Right lung (tissue), 10 donors: ENCODE measurements at places on chromosomes 5 and 9. TPM values are rescaled to one million over a fixed set of nuclear protein-coding genes. Genes with fewer than 3 reads are reported as not detected.

Gene BTNL8
- polyA plus RNA-seq, result 1.1 TPM

Gene TMOD1
- 1.6 TPM for polyA plus RNA-seq

Gene VAV2
- polyA plus RNA-seq, result 30.8 TPM

Gene PKN3
- polyA plus RNA-seq, result 13.3 TPM

Gene ZNF608
- polyA plus RNA-seq, result 67.9 TPM

Gene SPINK5
- 0.50 TPM for polyA plus RNA-seq

Gene ZNF354C
- 16.6 TPM for polyA plus RNA-seq

Gene ENHO
- polyA plus RNA-seq, result 1.3 TPM

Gene ASB6
- polyA plus RNA-seq, result 16.2 TPM

Gene SPINK13
- 1.2 TPM for polyA plus RNA-seq

Gene PTGES
- 5.5 TPM for polyA plus RNA-seq

DNA sequence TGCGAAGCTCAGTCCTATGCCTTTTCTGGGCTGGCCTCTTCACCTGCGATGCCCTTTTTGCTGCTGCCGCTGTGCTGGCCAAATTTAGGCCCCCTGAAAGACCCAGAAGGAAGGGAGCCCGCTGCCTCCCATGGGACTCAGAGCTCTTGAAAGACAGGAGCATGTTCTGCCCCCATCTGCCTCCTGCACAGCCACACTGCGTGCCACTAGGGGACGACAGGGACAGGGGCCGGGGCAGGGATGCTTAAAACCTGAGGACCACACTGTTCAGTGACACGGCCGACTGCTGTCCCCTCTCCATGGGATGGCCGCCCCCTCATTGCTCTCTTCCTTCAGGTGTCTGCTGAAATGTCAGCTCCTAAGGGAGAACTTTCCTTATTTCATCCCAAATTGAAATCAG, 132.4 kb downstream of the ADAMTS2 start:
- DNase-seq, result no peak

- DNase-seq, result no peak
Measured at GRCh38 chr9:32161209-32161608, 223.2 kb upstream of the ACO1 start.

DNA sequence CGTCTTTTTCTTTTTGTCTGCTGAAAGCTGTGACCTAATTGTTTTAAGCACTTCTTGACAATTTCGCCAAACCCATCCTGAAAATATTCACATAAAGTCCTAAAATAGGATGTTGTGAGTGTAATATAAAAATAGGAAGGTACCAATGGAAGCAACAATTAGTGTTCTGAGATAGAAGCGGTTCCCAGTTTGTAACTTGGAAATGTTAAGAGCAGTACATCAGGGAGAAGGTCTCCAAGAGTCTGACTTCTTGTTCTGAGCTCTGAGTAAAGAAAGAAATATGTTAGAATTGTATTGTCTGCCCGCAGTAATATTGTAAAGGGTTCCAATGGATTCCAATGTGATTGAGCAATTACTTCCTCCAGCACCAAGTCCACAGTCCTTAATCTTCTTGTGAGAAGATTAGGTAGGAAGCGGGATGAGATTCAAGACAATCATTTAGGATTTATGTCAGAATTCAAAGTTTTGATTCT, 3.9 kb downstream of the VCAN start:
- no peak for DNase-seq

DNA sequence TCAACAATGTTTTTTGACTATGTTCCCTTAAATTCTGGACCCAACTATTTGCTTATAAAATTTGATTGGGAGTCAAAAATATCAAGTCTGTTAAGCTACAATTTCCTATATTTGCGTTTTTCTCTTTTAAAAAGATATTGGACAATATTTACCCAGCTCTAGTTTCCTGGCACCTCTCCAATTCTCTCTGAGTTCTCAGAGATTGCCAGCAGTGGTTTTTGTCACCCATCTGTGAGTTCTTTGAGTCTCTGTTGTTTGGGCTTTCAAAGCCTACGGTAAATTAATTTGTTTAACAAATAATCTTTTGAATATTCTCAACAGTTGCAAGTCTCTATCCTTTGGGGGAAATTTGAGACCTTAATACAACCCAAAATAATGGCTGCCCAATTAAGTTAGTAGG, 174.2 kb upstream of the PUM3 start:
- no peak for DNase-seq

- no peak for DNase-seq
Measured at GRCh38 chr5:63293317-63293716, 668.9 kb downstream of the HTR1A start.

DNA sequence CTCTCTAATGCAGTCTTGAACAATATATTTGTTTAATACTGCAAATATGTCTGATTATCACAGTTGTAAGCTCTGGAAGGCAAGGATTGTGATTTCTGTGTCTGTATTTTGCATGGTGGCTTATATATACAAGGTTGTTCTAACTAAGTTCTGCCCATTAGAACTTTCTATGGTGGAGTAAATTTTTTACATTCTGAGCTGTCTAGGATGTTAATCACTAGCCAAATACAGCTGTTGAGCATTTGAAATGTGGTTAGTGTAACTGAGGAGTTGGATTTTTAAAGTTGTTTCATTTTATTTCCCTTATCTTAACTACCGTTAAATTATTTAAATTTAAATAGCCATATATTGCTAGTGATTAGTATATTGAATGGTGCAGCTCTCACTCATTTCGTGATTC, 64.3 kb upstream of the DMRTA1 start:
- no peak for DNase-seq

- no peak for DNase-seq
Measured at GRCh38 chr5:102845041-102845440, 89.9 kb downstream of the PAM start.

DNA sequence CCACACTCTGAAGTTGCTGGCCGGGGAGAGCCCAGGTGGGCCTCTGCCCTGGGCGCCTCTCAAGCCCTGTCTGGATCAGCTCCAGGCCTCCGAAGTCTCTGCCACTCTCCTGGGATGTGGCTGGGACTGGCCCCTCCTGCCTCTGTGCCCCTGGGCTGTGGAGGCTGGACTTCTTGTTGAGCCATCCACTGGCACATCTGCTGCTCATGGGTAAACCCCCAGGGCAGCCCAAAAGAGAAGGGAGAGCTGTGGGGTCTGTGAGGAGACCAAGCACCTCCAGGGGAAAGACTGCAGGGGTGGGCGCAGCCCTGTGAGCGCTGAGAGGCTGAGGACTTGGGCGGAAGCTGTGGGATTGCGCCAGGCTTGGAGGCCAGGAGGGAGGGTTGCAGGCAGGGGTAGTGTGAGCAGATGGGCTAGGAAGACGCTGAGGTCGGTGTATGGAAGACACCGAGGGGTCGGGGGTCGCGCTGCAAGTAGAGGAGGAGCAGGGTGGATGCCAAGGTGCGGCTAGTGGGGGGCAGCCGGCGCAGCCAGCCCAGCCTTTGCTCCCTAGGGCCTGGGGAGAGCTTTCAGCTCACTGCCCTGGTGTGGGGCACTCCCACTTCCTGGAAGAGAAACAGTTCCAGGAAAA, 118.1 kb downstream of the WNK2 start:
- DNase-seq, result no peak

GRCh38 chr5:58486290-58486689, 4.9 kb upstream of the GAPT start:
- no peak for DNase-seq

DNA sequence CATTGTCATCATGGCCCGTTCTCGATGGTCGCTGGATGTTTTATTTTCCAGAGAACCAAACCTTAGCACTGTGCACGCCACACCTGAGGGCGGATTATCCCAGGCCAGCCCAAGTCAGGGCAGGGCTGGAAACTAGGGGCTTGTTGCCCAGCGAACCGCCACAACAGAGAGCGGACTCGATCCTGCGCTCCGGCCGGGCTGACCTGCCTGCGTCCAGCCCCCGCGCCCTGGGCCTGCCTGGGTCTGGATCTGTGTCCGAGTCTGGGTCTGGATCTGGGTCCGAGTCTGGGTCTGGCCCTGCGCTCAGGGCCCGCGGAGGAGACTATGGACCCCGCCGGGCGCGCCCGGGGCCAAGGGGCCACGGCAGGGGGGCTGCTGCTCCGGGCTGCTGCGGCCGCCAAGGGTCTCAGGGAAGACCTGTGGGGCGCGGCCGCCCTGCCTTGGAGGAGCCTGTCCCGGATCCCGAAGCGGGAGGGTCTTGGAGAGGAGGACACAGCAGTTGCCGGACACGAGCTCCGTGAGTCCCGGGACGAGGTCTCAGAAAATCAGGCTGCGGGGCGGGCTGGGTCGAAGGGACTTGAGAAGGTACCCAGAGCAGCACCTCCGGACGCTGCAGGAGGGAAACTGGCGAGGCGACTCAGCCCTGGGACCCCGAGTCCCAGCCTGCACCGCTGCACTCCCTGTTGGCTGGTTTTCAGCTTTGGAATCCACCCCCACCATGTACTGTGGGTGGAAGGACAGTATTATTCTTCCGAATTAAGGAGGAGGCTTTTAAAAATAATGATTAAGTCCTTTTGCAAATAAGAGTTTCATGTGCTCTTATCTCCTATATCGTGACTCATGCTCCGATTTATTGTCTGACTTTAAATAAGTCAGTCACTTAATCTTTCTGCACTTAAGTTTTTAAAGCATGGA, at the start of gene ANKDD1B:
ANKDD1B (plus strand) TSS at position 143 of the 915 bp plus-strand sequence; CDS start at position 325, 182 bp downstream.
- DNase-seq, result no peak

GRCh38 chr9:124735121-124735520, 36.0 kb downstream of the NR6A1 start:
- DNase-seq, result no peak

- DNase-seq, result no peak
Measured at GRCh38 chr9:94869415-94869843, 142.9 kb downstream of the AOPEP start.

DNA sequence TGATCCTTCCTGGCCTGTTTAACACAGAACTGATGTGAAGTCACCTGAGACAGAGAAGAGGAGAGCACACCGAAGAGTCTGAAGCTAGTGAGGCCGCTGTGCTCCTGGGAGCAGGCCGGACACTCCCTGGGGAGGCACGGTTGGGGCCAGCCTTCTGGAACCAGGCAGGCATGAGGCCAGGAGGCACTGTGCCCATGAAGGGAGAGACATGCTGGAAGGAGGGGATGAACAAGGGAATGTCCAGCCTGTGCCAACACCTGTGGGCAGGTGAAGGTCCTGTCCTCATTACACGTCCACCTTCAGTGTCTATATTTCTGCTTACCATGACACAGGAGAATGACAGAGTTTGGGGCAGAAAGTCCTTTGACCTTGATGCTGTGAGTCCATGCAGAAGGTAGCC, 183.8 kb upstream of the S1PR3 start:
- no peak for DNase-seq

- no peak for DNase-seq
Measured at GRCh38 chr9:71690063-71690688, 78.1 kb downstream of the CEMIP2 start.

DNA sequence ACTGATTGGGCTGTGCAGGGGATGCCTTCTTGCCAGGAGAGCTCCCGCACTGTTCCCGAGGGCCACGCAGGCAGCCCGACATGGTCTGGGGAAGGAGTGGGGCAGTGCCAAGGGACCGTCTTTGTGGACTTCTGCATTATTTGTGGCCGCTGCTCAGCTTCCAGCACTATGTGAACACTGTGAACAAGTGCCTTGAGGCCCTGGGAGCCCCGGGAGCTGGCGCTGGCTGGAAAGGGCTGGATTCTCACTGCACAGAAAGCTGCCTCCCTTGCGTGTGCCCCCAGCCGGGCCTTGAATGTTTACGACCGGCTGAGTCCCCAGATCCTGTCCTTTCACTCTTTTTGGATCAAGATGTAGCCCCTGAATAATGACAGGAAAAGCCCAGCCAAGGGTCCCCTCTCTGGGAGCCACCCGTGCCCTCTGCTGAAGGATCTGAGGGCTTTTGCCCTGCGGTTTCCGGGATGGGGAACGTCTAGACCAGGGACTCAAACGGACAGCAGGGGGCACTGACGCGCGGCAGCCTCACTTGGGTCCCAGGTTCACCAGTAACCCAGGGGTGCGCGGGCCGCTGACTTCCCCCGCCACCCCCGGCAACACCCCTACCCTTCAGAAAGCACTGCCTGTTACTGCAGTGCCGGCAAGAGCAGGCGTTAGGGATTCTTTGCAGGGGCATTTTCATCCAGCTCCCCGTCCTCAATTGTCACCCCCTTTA, 98.9 kb upstream of the FCN2 start:
- no peak for DNase-seq

- no peak for DNase-seq
Measured at GRCh38 chr5:173659423-173659822, 43.0 kb upstream of the BOD1 start.

- DNase-seq, result no peak
Measured at GRCh38 chr9:92010705-92011536, 60.9 kb upstream of the ROR2 start.

GRCh38 chr9:7300484-7300883, 499.1 kb downstream of the DMAC1 start:
- DNase-seq, result no peak

DNA sequence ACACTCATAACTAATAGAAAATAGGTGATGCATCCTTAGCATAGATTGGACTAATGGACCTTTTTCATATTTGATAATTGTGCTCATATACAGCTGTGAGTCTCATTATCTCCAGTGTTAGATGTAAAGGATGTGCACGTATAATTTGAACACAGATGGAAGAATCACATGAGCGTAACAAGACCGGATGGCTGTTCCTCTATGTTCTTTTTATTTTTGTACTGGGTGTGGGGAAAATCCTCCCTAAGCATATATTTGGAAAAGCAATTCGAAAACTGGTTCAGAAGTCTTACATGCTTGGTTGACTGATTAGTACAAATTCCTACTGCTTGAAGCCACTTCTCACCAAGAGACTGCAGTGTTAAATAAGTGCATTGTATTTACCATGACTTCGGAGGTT, 230.2 kb downstream of the AOPEP start:
- DNase-seq, result no peak

DNA sequence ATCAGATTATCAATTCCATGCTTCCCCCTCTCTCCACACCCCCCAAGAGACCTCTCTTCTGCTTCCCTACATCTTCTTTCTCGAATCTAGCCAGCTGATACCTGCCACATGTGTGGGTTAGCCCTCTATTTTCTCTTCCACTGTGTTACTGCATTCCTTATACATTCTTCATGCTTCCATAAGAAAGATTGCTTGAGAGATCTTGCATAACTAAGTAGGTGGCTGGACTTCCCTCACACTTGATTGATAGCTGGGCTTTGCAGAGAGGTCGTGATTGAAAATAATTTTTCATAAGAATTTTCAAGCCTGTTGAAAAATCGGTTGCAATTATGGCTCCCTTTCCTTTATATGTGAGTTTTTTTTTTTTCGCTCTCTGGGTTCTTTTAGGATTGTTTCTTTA, 33.0 kb upstream of the PANK3 start:
- DNase-seq, result no peak

DNA sequence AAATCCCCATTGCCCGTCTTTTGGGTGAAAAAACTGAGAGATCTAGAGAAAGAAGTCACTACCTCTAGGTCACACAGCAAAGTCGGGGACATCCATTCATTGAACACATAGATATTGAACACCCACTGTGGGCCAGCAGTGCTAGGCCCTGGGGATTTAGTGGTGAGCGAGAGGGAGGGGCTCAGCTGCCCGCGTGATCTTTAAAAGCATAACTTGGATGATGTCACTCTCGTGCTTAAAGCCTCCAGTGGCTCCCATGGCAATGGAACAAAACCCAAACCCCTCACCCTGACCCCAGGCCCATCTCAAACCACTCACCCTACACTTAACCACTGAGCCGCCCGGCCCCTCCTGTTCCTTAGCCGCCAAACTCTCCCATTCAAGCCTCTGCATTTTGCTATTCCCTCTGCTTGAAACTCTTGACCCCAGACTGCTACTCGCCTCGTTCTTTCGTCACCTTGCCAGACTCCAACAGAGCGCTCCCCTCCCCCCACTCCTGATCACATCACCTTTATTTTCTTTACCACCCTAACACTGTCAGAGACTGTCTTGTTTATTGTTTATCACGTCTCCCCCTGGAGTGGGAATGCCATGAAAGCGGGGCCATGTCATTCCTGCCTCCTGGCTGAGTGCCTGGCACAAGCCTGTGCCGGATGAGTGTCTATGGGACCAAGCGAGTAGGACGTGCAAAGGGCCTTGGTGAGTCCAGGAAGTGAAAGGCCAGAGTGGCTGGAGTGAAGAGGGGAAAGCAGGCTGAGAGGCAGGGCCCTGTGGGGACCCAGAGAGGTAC, 710 bp upstream of the PIP5KL1 start:
- peak; percentile 61 for DNase-seq
